ENCODE measurements at places on chromosomes 7 and 10.

DNA sequence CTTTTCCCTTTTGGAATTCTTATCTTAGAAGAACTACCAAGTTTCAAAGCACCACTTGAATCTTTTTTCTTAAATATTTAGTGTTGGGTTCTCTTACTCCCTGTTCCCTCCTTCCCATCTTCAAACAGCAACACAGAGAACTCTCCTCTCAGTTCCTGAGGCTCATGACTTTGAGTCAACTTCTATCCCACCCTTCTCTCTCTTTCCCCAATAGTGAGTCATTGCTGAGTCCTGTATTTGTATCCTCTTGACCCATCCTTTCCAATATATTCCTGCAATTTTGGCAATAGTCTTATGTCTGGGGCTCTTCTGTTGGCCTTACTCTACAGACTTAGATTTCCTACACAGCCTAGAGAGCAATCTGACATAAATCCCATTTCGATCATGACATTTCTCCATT lies 20.8 kb upstream of the JCAD start:
- DNase-seq: no peak

- peak; percentile 23 for DNase-seq
These were observed 103.9 kb downstream of the LRRC4 start for GRCh38 chr7:127927348-127927696.

- peak; percentile 40 for DNase-seq
These were observed 17.1 kb downstream of the GRID1 start for GRCh38 chr10:86349474-86349873.

DNA sequence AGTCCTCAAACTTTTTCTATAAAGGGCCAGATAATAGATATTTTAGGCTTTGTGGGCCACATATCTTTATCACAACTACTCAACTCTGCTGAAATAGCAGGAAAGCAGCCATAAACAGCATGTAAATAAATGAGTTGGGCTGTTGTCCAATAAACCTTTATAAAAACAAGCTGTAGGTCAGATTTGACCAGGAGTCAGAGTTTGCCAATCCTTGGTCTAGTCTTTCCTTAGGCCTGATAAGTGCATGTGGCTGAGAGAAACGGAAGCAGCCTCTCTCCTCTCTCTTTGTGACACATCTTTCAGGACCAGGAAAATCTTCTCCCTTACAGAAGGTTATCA lies 724.5 kb downstream of the GRID1 start:
- no peak for DNase-seq

GRCh38 chr10:132572545-132572937 lies 35.0 kb downstream of the INPP5A start:
- no peak for DNase-seq

GRCh38 chr7:11228515-11228914 lies 254.8 kb downstream of the PHF14 start:
- DNase-seq: no peak

DNA sequence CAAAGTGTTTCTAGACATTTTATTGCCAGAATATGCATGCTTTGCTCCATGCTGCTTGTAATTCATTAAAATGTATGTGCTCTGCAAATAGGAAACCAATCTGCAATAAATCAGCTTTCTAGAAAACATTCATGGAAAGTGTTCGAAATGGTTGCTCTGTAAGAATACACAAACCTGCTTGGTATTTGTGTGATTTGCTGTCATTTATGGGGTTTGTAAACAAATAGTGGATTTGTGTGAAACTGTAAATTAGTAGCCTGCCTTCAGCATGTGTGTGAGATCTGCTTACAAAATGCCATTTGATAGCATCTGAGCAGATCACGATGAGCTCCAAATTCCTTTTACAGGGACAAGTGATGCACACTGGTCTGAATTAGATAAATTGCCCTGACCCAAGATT lies 219.0 kb upstream of the CSTF2T start:
- DNase-seq: no peak

- no peak for DNase-seq
These were observed 234.9 kb downstream of the SH2D4B start for GRCh38 chr10:80772596-80772995.

GRCh38 chr7:106332201-106332600 lies 47.4 kb upstream of the NAMPT start:
- no peak for DNase-seq

GRCh38 chr10:60419249-60419648 lies 29.6 kb upstream of the ANK3 start:
- DNase-seq: no peak

GRCh38 chr7:88576720-88577119 lies 182.8 kb upstream of the ZNF804B start:
- DNase-seq: no peak

GRCh38 chr7:95766657-95767056 lies 5.7 kb upstream of the DYNC1I1 start:
- no peak for DNase-seq

DNA sequence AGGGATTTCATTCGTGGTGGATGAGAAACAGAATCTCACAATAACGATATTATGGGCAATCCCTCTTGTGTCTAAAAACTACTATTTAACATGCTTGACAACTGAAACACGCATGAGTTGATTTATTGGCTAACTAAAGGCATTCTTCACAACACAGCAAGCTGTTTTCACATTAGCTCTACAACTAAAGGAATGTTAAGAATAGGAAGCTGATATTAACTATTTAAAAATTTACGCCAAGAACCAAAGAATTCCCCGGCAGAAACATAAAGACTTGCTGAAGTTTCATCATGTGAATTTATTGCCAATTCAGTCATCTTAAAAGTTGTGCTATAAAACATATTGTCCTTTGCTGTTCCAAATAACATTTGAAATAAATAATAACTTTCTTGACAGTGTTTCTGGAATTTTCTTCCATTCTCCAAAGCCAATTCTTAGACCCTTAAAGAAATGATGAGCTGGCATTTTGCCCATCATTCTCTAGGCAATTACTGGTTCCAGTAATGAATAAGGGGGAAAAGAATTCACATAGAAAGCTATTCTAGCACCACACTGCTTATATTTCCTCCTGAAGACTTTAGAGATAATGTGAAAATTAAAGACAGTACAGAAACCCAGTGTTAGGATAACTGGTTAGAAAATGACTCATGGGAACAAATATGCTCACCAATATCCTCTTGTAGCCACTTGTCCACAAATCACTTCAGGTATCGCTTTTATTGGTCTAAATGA lies 233.1 kb downstream of the PARD3 start:
- no peak for DNase-seq

DNA sequence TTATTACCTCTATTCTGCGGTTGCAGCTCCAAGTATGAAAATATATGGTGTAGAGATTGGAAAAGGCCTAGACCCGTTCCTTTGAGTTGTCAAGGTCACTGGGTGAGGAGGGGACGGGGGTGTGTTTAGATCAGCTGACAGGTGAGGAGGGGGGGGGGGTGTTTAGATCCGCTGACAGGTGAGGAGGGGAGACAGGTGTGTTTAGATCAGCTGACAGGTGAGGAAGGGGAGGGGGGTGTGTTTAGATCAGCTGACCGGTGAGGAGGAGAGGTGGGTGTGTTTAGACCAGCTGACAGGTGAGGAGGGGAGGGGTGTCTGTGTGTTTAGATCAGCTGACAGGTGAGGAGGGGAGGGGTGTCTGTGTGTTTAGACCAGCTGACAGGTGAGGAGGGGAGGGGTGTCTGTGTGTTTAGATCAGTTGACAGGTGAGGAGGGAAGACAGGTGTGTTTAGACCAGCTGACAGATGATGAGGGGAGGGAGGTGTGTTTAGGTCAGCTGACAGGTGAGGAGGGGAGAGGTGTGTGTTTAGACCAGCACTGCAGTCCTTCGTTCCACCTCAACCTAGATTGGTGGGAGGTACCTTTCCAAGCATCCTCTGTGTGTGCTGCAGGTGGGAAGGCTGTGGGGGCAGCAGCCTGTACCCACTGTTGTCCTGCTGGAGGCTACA lies 655.0 kb upstream of the ADARB2 start:
- DNase-seq: no peak

DNA sequence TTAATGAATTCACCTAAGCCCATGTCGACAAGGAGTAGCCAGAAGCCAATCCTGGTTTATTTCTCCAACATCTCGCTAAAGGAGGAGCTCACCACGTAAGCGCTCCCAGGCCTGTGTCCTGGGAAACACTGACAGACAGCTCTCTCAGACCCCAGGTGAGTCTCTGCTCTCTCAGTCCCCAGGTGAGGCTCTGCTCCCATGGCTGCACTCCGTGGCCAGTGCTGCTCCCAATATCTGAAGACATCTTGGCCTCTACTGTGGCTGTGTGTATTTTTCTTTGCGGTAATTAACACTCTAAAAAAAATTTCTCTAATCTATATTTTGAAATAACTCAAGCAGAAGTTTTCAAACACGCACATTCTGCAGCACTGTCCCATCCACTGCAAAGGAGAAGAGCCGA lies 564.5 kb downstream of the PTPRN2 start:
- DNase-seq: no peak

GRCh38 chr10:5199398-5199797 lies 2.8 kb downstream of the AKR1C4 start:
- DNase-seq: no peak

DNA sequence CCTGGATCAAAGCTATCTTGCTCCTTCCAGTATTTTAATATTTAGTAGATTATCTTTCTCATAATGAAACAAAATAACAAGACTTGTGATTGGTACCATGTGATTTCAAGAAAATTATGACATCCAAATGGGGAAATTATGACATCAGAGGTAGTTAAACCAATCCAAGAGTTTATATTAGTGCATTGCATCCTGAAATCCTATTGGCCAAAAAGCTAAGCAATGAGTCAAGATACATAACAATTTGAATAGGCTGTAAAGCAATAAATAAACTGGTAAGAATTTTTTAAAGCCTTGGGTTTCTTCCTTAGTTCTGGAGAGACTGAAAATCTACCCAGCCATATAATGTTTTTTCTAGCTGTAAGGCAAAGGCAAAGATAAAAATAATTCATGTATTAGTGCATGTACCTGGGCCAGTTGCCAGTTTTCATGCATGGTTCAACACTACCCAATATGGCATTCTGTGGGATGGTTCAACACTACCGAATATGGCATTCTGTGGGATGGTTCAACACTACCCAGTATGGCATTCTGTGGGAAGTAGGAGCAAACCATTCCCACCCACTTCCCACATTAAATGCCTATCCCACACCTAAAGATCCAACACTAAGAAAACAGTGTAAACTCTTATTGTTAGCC lies at the start of gene RNF148:
RNF148 (minus strand) TSS at position 51 of the 639 bp plus-strand sequence. CDS start 172 bp downstream, outside the sequence.
- DNase-seq: no peak

- no peak for DNase-seq
These were observed 6.4 kb downstream of the DPY19L1 start for GRCh38 chr7:35030848-35031247.

DNA sequence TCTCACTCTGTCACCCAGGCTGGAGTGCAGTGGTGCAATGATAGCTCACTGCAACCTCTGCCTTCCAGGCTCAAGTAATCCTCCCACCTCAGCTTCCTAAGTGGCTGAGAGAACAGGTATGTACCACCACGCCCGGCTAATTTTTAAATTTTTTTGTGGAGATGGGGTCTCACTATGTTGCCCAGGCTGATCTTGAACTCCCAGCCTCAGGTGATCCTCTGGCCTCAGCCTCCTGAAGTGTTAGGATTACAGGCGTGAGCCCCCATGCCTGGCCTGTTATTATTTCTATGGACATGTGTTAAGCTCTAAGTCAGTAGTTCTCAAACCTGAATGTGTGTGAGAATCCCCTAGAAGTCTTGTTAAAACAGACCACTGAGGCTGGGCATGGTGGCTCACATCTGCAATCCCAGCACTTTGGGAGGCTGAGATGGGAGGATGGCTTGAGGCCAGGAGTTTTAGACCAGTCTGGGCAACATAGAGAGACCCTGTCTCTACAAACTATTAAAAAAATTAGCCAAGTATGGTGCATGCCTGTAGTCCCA lies 24.5 kb downstream of the TMEM270 start:
- DNase-seq: no peak

DNA sequence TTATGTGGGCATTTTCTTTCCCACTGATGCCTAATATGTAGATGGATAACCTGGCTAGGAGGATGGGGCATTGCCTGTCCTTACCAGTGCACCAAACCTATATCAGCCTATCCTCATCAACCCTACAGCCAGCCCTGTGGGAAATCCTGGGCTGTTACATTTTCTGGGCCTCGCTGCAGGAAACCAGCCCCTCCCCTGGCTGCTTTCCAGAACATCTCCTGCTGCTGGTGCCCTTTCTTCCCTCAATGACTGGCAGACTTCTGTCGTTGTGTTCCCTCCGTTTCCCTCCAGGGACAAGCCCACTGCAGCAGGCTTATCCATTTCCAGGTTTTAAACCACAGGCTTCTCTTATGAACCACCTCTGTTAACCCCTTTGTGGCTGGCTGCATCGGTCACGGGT lies 486.1 kb upstream of the COBL start:
- DNase-seq: no peak

DNA sequence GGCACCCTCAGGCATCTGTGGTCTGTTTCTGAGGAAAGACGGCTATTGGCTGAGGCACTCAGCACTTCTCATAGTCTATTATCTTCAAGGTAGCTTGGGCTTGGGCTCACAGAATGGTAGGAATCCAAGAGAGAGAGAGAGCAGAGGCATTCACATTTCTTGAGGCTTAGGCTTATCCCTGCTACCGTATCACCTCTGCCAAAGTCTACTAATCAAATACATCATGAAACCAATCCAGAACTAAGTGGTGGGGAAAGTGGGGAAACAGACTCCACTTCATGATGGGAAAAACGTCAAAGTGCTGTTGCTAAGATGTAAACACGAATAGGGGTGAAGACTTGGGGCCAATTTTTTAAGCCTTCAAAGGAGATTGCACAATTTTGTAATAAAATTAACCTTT lies 271.1 kb upstream of the SEMA3D start:
- DNase-seq: no peak

GRCh38 chr7:95996174-95996573 lies 223.8 kb downstream of the DYNC1I1 start:
- DNase-seq: peak; percentile 81

DNA sequence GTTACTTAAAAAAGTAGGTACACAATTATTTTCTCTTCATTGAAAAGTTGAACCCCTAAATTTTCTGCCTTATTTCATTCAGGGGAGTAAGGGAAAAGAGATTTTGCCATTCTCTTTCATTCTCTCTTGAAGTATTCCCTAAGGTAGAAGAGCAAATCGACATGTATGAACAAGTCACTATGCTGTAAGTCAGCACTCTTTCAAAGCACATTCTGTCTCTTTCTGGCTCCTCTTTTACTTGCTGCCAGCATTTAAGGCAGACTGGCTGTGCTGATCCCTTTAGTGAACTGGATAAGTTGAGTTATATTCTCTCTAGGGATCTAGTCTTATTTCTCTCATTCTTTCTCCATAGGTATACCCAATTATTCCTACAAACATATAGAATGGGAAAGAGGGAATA lies 222.3 kb upstream of the ZWINT start:
- DNase-seq: no peak

DNA sequence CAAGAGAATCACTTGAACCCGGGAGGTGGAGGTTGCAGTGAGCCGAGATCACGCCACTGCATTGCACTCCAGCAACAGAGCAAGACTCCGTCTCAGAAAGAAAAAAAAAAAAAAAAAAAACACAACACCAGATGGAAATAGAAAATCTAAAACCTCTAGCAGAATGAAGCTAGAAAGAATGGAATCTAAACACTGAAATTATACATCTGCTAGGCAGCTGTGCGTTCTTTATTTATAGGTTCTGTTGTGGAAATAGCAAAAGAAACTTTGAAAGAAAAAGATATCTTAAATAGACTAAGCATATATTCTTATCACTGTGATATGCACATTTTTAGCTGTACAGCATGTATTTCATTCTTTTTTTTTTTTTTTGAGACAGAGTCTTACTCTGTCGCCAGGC lies 17.1 kb downstream of the BMPR1A start:
- DNase-seq: no peak
